ENCODE measurements at places on chromosomes 7 and 10. TPM values are rescaled to one million over a fixed set of nuclear protein-coding genes. Genes with fewer than 3 reads are reported as not detected.
A peak's percentile ranks its signal among the peaks of the same experiment; 100 is the strongest.

The MKI67 gene
- 27.9 TPM for total RNA-seq

The NKX1-2 gene
- not detected for total RNA-seq

The TFPI2 gene
- total RNA-seq = 1.2 TPM

The PNLIPRP1 gene
- not detected for total RNA-seq

- no peak overlapping the region for H3K27ac ChIP-seq
- no peaks in the 10 kb centered on the region for H3K36me3 ChIP-seq
- no peak for DNase-seq
- no peak overlapping the region for H3K4me3 ChIP-seq
- H3K4me1 ChIP-seq = no peaks in the 10 kb centered on the region
These were observed 81.3 kb downstream of the SH2D4B start for GRCh38 chr10:80619036-80619435.

DNA sequence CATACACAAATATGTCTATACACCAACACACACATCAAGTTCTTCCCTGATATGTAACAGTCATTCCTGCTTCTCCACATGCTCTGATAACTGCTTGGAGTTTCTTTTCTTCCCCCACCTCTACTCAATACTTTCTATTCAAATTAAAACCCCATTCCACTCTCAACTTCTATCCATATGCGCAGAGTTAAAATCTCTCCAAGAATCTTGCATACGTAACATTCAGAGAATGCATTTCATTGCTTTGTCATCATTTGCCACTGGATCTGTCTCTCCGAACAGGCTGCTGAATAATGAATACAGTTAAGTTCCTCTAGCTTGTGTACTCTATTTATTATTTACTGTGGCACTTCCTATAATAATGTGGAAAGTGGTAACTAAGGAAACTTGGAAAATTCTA, 68.8 kb downstream of the DGKB start:
- no peaks in the 10 kb centered on the region for H3K36me3 ChIP-seq
- H3K27me3 ChIP-seq = no peaks in the 10 kb centered on the region

DNA sequence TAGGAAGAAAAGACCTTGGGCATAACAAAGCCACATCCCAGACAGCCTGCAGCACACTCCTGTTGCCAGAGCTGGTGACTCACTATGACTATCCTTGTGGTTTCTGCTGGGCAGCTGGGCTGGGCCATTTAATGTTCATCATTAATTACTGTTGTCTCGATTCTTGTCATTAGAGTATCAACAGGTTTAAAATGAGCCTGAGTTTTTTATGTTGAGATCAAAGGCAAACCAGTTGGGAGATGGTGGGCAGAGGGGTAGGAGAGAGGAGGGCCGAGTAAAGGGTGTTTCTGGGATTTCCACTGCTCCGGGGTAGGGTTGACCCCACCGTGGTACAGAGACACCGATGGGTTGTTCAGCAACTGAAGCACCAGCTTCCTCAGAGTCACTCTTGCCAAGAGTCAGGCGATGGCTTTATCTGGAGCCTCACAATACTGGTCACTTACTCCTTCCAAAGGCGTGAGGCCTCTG, 128.7 kb upstream of the LYZL1 start:
- no peak overlapping the region for H3K4me3 ChIP-seq
- H3K4me1 ChIP-seq = no peaks in the 10 kb centered on the region
- DNase-seq = no peak
- no peaks in the 10 kb centered on the region for H3K36me3 ChIP-seq
- H3K27me3 ChIP-seq = no peaks in the 10 kb centered on the region
- no peak overlapping the region for H3K27ac ChIP-seq

- H3K4me3 ChIP-seq = no peak overlapping the region
- DNase-seq = no peak
- H3K27me3 ChIP-seq = no peaks in the 10 kb centered on the region
- H3K36me3 ChIP-seq = no peaks in the 10 kb centered on the region
These were observed 97.4 kb upstream of the PDCD4 start for GRCh38 chr10:110774069-110775019.

DNA sequence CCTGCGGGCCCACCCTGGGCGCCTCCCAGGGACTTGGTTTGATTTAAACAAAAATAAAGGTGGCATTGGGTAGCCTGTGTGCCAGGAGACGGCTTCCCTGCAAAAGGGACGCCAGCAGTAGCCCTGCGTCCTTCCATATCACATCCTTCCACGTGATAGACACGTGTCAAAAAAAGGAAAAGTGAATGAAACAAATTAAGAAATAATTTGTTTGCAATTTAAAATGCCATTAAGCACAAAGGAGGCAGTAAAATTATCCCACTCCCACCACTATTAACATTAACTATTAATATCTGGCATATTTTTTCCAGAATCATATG, 7.6 kb downstream of the TACR2 start:
- H3K27ac ChIP-seq = peak overlapping the region; percentile 93
- peak overlapping the region; percentile 44 for H3K4me3 ChIP-seq
- H3K36me3 ChIP-seq = no peaks in the 10 kb centered on the region
- H3K4me1 ChIP-seq = peaks cover 51% of the 10 kb centered on the region

DNA sequence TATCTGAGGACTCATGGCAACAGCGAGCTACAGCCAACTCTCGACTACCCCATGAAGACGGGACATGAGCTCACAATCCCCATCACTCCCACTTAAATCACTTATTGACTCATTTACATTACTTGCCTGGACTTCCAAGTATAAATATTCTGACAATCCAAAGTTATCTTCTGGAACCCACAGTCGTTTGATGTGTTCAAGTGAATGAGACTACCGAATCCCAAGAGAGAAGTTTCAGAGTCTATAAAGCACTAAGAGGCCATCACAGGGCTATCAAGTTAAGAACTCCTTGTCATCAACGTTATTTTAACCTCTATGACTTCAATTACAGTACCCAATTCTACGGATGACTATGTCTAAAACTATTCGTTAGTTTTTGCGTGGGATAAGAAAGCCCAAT, 11.5 kb upstream of the ANAPC16 start:
- H3K4me3 ChIP-seq = no peak overlapping the region
- H3K4me1 ChIP-seq = no peaks in the 10 kb centered on the region
- DNase-seq = no peak
- no peaks in the 10 kb centered on the region for H3K27me3 ChIP-seq
- H3K36me3 ChIP-seq = peaks cover 6% of the 10 kb centered on the region
- peak overlapping the region; percentile 54 for H3K27ac ChIP-seq

- no peak for DNase-seq
- no peak overlapping the region for H3K4me3 ChIP-seq
- no peaks in the 10 kb centered on the region for H3K27me3 ChIP-seq
- no peaks in the 10 kb centered on the region for H3K36me3 ChIP-seq
These were observed 77.6 kb downstream of the C10orf90 start for GRCh38 chr10:126592901-126593300.

- no peak overlapping the region for H3K4me3 ChIP-seq
- H3K36me3 ChIP-seq = peaks cover 3% of the 10 kb centered on the region
- no peaks in the 10 kb centered on the region for H3K27me3 ChIP-seq
These were observed 12.3 kb upstream of the ASCC1 start for GRCh38 chr10:72228318-72228751.
